ENCODE measurements at places on chromosomes 6 and 20.
A peak's percentile ranks its signal among the peaks of the same experiment; 100 is the strongest.

DNA sequence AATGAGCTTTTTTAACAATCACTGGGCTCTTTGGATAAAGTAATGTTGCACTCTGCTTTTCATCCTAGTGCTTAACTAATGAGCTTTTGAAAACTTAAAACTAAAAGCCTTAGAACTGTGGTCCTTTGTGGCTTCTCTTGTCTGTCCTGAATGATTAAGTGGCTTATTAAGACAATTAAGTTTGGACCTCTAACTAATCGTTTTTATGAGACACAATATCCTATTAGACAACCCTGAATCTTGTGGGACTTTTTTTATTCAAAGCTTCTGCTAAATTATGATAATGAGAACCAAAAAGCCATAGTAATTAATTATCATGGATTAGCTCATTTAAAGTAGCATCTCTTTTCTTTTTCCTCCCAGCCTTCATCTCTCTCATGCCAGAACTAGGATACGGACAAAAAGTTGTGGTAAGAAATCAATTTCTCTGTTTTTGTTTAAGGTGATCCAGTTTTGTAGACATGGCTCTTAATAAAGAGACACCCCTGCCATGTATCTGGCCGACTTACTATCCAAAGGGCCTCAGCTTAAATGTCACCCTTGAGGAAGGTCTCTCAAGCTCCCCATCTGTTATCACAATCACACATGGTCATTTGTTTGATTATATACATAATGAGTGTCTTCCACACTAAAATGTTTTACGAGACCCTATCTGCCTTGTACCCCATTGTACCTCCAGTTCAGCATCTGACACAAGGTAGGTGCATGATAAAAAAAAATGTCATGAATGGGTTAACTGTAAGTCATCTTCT is 384.4 kb upstream of the IRAK1BP1 start:
- DNase-seq, result no peak

DNA sequence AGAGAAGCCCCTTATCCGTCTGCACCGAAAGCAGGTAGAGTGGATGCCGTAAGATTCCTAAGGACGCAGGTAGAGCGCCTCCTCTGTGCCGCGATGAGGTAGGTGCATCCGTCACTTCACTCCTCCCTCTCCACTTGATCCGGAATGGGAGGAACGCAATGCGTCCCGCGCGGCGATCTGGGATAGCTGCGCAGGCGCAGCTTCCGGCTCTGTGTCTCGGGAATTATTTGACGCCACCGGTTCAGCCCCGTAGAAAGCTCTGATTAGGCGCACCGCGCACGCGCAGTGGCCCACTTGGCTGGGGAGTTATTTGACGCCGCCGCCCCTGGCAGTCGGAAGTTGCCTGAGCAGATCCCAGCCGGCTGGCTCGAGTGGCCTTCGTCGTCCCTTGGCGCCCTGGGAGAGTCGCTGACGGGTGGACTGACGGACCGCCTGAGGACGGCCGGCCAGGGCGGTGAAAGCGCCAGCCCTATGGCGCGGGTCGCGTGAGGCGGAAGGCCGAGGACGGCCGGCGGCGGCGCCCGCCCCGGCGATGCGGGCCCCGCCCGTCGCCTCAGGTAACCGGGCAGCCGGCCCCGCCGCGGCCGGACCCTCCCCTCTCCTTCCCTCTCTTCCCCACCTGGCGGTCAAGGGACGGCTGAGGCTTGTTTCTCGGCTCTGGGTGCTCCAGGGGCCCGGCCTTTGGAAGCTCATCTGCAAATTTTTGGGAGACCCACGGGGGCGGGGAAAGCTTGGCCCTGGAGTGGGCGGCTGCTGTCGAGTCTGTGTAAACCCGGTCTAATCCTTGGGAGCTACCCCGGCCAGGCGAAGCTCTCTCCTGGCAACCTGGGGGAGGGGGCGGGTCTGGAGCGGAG is at the start of gene RALGAPB:
Gene RALGAPB, plus strand, starts transcription at position 331 of the 854 bp plus-strand sequence. CDS start 15,590 bp downstream, outside the sequence.
- DNase-seq, result peak; percentile 98

DNA sequence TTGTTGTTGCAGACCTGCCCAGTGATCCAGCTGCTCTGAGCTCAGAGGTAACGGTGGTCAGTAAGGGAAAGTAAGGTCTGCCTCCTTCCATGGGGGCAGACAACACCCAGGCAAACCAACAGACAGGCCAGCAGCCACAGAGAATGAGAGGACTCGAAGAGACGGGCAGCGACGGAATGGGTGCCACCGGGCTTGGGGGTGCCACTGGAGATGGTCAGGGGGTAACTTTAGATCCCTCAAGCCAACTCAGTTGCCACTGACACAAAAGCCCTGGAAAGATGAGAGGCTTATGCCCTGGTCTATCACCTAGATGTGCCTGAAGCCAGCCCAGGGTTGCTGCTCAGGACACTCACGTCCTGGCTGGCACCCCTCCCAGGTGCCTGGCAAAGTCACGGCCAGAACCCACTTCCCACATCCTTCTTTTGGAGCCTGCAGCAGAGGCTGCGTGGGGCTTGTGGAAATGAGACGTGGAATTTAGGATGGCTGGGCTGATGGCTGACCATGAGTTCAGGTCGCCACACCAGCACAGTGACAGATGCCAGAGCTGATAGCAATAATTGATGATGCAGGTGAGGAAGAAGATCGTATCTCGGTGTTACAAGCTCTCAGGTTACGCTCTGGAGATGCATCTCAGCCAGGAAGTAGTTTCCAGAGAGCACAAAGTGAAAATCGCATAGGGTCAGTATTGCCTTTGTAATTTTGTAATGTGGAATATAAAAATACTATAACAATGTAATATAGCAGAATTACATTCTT is 209.1 kb downstream of the SYNDIG1 start:
- DNase-seq, result no peak

DNA sequence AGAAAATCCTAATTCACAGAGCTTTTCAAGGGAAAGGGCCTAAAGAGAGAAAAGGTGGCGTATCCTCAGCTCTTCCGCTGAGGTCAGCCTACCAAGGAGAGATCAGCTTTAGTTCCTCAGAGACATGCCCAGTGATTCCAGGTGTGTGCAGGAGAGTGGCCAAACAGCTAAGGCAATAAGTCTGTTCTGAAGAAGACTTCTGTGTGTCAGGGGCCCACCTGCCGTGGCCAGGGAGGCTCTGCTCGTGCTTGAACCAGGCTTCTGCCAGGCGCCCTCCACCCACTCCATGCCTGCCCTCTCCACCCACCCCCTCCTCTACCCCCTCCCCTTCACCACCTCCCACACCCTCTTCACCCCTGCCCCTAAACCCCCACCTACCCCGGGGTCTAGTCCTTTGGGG is 67.4 kb upstream of the ARMC2 start:
- no peak for DNase-seq

- no peak for DNase-seq
Observed at GRCh38 chr6:10725044-10725443, 2.2 kb downstream of the TMEM14C start.

GRCh38 chr6:63634630-63635029 is 972 bp upstream of the PHF3 start:
- DNase-seq, result no peak

GRCh38 chr6:16576451-16577368 is 184.6 kb downstream of the ATXN1 start:
- no peak for DNase-seq

DNA sequence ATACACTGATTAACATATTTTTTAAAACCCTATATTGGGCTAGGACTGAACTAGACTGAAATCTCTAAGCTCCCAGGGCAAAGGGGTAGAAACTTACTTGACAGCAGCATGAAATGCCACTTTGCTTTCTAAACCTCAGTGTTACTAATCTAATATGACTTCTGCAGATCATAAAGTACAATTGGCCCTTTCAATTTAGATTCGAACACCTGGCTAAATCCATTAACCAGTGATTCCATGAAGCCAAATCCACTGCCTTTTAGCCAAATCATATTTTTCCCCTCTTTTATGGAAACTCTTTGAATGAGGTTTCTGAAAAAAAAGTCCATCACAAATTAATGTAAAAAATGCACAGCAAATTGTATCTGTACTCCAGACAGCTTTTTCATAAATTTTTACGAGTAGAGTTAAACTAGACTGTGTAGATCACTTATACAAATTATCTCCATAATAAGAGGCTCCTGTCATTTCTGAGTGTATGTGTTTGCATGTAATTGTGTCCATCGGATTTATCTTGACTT is 25.7 kb downstream of the EPHA7 start:
- no peak for DNase-seq

- no peak for DNase-seq
Observed at GRCh38 chr6:155313602-155314091, 637 bp downstream of the TFB1M start.

- no peak for DNase-seq
Observed at GRCh38 chr6:133674661-133675060, 214.3 kb upstream of the TCF21 start.

DNA sequence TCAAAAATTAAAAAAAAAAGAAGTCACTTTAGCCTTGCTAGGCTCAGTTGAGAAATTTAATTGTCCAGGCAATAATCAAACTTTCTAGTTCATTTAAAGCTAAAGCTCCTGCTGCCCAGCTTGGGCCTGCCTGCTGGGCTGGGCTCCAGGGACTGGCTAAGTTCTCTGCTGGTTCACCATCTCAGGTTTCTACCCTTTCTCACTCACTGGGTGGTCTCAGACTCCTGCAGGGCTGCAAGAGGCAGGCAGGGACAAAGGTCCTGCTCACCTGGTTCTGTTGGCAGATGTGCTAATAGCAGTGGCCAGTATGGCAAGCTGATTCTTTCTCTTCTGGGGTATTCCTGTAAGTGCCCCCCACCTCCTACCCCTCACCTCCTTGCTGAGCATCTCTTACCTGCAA is 21.2 kb upstream of the RTF2 start:
- no peak for DNase-seq

DNA sequence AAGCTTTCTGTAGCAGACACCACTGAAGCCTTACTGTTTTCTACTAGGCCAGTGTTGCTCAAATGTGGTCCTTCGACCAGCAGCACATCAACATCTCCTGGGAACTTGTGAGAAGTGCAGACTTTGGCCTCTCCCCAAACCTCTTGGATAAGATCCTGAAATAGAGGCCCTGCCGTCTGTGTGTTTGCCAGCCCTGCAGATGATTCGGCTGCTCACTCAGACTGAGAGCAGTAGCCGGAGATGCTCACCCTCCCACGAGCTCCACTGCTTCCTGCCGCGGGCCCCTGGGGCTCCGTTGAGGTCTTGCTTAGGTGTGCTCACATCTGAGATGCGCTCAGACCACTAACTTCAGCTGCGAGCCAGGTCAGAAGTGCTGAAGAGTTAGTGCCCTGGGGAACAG is 129.5 kb upstream of the SSTR4 start:
- DNase-seq, result no peak

DNA sequence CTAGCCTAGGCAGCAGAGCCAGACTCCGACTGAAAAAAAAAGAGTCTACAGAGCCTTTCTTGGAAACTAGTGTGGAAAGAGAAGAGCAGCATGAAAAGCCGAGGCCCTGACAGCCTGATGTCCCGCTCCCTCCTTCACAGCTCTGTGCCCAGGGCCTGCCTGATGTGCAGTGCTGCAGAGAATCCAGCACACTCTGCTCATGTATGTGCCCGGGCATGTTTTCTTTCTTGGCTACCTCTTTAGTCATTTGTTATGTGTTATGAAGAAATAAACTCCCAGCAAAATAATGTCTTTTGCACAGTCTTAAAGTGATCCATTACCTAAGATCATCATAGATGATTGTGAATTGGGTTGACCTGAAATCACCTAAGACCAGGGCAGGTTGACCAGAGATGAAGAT is 78.1 kb upstream of the EZR start:
- no peak for DNase-seq

DNA sequence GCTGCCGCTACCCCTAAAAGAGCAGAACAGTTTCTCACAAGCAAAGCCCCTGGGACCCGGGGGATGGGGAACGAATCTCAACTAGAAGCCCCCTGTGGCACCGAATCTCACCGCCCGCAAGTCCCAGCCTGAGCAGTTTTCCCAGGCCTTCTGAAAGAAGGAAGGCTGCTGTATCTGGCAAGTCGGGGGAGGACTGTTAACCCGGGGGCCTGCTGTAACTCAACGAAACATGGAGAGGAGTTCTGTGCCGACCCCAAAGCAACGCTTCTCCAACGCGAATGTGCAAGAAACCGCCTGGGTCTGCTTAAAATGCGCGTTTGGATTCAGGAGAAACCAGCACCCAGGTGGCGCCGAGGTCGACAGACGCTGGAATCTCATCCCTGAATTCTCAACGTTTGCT is 34.2 kb downstream of the DLL1 start:
- no peak for DNase-seq

- DNase-seq, result no peak
Observed at GRCh38 chr6:163986313-163986712, 571.8 kb downstream of the QKI start.

DNA sequence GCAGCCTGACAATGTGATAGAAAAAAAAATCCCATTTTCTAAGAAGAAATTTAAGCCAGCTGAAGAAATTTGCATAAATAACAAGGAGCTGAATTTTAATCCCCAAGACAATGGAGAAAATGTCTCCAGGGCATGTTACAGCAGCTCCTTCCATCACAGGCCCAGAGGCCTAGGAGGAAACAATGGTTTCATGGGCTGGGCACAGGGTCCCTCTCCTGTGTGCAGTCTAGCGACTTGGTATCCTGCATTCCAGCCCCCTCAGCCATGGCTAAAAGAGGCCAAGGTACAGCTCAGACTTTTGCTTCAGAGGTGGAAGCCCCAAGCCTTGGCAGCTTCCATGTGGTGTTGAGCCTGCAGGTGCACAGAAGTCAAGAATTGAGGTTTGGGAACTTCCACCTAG is 73.1 kb downstream of the C6orf118 start:
- DNase-seq, result no peak

GRCh38 chr6:126945812-126946360 is 172.6 kb upstream of the RSPO3 start:
- no peak for DNase-seq

GRCh38 chr20:11332381-11332780 is 585.3 kb upstream of the BTBD3 start:
- DNase-seq, result no peak

- no peak for DNase-seq
Observed at GRCh38 chr20:24469894-24470745, 691 bp downstream of the SYNDIG1 start.

- no peak for DNase-seq
Observed at GRCh38 chr6:33430334-33430733, 10.5 kb downstream of the SYNGAP1 start.

DNA sequence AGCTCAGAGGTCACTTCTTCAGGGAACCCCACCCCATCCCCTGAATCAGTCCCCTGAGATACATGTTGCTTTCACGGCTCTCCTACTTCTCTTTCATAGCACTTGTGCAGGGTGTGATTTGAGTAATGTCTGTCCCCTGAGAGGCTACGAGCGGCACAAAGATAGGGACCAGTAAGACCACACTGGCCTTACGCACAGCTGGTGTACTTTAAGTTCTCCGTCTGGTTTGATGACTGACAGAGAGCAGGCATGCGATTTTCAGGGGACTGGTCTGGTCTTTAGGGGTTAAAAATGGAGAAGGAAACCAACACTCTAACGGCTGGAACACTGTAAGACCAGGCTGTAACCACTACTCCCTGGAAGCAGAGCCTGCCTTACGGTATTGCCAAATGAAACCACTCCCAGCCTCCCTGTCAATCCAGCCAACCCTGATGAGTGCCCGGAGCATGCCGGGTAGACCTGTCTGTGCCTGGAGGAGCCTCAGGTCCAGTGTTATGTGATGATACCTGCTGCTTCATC is 47.1 kb downstream of the ELMO2 start:
- DNase-seq, result no peak

DNA sequence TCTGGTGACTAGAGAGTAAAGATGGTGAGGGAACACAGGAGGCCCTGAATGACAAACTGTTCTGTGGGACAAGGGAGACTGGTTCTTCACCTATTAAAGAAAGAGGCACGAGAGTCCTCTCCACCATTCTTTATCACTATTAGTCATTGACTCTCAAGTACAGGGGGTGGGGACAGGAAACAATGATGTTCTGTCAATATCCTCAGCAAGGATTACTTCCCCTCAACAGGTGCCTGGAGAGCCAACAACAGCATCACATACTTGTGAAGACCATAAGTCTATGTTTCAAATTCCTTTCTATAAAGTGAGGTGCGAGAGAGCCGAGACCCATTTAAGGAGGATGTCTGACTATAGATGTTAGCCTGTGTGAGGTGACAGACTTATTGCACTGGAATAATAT is 72.4 kb upstream of the TBC1D7 start:
- DNase-seq, result no peak
